ENCODE measurements at places on chromosomes 7 and 10.

DNA sequence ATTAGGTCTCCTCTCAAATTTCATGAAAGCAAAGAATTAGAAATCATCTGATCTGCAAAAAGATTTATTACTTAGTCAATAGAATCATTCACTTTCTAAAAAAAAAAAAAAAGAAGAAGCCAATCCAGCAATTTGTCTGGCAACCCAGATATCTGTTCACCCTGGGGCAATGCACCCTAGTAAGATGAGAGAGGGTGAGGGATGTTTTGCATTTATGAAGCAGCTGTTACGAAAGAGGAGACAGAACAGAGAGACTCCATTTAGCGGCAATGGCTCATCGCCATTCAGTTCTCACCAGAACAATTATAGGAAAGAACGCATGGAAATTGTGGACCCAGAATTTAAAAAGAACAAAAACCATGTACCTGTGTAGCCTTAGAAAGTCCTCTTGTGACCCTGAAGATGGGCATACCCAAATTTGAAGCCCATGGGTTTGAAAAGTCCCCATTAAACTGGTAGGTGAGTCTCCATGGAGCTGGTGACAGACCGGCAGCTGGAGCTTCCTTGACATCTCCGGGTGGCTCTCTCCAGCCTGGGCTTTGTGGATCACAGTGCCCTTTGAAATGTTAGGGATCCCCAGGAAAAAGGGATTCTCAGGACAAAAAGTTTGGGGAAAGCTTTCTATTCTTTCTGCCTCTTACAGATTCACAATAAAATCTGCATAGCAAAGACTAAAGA is 45.5 kb upstream of the CCDC3 start:
- no peak for DNase-seq

DNA sequence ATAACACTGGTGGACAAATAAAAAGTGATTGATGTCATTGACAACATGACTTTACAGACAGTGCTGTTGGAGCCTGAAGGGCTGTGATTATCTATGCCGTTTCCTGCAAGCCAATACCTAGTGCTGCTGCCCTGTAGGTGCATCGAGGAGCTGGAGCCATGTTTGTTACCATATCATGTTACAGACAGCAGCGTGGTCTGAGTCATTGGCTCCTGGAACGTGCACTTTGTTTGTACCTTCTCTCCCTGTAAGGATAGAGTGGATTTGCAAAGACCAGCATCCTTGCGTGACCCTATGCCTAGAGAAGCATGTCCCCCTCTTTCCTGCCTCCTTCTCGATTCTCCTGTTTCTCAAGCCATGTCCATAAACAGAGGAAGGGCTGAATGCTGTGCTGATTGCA is 597.2 kb downstream of the TYW1 start:
- DNase-seq = no peak

GRCh38 chr10:95835149-95835860 is 72.5 kb upstream of the CC2D2B start:
- no peak for DNase-seq

DNA sequence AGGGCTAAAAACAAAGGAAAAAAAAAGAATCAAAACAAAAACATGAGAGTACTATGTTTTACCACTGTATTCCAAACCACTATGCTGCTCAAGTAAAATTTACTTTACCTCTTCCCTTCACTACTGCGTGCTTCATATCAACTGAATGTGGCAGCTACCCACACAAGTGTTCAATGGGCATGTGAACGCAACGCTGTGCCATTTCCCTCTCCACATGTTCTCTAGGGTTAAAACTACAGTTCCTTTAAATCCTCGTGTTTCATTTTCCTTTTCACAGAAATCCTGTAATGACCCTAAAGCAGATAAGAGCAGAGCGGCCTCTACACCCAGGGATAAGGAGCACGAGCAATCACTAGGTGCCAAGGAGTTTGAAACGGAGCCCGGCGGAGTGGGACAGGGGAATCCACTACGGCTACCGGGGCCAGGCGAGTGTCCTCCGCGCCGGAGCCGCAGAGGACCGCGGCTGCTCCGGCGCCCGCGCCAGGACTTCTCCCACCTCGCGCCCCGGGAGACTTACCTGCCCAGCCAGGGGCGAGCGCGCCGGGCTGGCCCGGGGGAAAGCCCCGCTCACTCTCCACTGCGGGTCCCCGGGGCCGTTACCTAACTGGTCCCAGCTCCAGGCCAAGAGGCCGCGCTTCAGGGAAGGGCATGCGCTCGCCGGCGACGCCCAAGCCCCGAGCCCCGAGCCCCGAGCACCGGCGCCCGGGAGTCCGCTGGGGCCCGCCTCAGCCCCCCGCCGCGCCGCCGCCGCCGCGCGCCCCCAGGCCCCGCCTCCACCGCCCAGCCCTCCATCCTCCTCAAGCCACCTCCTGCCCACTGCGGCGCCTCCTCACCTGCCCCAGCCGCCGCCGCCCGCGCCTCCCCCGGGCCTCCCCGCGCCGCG is 711 bp downstream of the NAMPT start:
- DNase-seq = peak; percentile 37

DNA sequence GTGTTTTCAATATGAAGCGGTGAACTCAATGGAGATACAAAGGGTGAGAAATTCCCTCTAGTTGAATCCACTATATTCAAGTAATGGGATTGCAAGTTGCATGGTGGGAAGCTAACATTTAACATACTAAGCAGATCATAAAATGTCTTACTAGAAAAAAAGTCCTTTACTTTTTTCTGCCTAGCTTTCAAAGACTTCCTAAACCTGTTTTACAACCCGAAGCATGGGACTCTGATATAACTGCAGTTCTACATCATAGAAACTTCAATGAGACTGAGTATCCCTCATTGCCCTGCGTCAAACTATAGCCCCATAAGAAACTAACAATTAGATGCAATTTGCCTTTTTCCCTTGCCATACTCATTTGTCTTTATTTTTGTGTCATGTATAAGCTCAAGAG is 179.9 kb downstream of the RTKN2 start:
- no peak for DNase-seq

GRCh38 chr10:30744106-30744505 is 114.6 kb upstream of the LYZL2 start:
- no peak for DNase-seq

Data from stimulated activated CD4-positive, alpha-beta T cell treated with anti-CD3 and anti-CD28 coated beads, Interleukin-12 subunit alpha, Interleukin-12 subunit beta, amount 100 ng/mL, for 48 hours (primary cell).